ENCODE measurements at places on chromosomes 12 and 14.

GRCh38 chr12:106113824-106114446, 24.8 kb downstream of the NUAK1 start:
- DNase-seq = no peak

DNA sequence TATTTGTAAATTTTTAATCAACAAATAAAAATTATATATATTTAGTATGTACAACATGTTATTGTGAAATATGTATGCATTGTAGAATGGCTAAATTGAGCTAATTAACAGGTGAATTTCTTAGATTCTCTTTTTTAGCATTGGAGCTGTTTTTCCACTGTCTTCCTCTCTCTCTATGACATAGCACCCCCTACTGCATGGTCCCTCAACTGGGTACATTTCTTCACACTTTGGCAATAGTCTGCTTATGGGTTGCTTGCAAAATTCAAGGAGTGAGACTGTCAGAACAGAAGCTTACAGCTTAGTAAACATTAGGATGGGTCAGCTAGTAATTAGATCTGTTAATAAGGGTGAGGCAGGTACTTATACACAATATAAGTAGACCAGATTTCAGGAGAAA, 658.5 kb upstream of the MGAT4C start:
- peak; percentile 35 for DNase-seq

- no peak for DNase-seq
Measured at GRCh38 chr14:84826294-84826693, 703.6 kb upstream of the FLRT2 start.

DNA sequence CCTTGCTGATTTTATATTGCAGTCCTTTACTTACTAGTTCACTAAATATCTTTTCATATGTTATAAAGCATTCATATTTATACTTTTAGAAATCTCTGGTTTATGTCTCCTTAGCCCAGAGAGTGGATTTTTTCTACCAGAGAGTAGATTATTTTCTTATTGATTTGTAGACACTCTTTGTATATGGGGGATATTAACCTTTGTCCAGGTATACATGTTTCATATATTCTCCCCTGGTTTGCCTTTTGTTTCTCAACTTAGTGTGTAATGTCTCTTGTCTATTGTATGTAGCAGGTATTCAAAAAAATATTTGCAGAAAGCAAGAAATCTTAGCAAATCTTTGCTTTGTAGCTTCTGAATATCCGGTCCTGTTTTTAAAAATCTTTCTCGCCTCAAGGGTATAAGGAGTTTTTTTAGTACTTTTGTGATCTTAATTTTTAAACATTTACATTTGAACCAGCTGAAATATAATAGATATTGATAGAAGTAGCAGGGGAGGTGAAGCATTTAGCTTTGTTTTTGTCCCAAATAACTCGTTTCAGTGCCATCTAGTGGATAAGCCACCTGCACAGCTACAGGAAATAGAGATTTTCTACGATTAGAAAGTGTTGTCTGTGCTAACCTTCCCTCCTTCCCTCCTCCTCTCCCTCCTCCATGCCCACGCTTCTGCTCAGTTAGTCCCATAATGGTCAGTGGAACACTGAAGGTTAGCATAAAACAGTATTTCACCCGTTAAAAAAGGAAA, 97.0 kb downstream of the PHETA1 start:
- no peak for DNase-seq

DNA sequence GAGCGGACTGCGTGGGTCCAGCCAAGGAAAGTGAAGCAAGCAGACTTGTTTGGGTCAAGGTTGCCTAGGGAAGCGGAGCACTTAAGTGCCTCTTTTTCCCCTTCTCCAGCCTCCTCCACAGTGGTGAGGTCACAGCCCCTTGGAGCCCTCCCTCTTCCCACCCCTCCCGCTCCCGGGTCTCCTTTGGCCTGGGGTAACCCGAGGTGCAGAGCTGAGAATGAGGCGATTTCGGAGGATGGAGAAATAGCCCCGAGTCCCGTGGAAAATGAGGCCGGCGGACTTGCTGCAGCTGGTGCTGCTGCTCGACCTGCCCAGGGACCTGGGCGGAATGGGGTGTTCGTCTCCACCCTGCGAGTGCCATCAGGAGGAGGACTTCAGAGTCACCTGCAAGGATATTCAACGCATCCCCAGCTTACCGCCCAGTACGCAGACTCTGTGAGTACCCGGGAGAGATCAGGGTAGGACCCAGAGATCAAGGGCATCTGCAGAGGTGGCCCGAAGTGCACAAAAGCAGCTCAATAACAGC, at the start of gene TSHR:
TSS of gene TSHR (plus strand) at position 206 of the 526 bp plus-strand sequence. CDS start at position 266, 60 bp downstream.
- DNase-seq = no peak

- no peak for DNase-seq
Measured at GRCh38 chr12:28040246-28040645, 67.7 kb upstream of the PTHLH start.

- no peak for DNase-seq
Measured at GRCh38 chr14:20659813-20660395, 18.4 kb upstream of the OR6S1 start.

GRCh38 chr14:21537090-21537424, 10.9 kb upstream of the SALL2 start:
- no peak for DNase-seq

DNA sequence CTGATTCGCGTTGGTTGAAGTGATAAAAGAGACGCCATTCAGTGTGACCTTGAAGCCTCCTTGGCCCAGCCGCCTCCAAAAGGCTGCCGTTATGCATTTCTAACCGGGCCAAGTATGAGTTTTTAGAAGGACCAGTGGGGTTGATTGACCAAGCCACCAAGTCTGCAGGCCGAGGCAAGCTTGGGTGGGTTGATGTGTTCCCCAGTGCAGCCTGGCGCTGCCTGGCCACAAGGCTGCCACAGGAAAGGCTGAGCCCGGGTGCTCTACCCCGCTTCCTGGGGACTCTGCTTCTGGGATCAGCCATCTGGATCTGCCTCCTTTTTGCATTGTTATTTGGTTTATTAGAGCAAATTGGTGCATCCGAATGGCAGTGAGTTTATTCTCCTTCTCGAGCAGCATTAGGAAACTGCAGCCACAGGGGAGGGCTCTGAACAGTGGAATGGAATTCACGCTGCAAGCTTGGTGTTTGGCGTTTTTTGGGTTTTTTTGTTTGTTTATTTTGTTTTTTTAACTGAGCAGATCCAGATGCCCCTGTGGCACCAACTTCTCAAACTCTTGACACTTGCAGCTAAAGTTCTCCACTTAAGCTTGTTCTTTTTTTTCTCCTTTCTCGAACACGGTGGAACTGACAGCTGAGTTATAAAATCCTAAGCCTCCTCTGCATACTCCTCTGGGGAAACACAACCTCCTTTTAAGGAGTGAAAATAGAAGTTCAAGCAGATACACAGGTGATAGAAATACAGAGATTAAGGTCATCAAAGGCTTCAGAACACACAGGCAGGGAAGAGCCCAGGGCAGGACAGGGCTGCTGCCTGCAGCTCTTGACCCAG, 145.4 kb upstream of the FKBP4 start:
- no peak for DNase-seq

GRCh38 chr12:125254856-125255255, 189.6 kb downstream of the AACS start:
- no peak for DNase-seq

DNA sequence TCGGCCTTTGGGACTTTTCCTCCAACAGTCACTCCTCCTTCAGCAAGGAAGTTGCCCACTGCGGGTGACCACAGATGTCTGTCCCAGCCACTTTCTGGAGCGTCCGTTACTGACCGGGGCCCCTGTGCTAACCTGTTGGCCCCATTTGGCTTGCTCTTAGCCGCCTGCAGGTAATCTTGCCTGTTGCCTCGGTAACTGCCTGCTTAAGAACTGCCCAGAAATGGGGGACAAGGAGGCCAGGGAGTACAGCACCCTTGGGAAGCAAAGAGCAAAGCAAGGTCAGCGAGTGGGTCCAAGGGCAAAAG, 338.8 kb upstream of the SFSWAP start:
- DNase-seq = no peak

DNA sequence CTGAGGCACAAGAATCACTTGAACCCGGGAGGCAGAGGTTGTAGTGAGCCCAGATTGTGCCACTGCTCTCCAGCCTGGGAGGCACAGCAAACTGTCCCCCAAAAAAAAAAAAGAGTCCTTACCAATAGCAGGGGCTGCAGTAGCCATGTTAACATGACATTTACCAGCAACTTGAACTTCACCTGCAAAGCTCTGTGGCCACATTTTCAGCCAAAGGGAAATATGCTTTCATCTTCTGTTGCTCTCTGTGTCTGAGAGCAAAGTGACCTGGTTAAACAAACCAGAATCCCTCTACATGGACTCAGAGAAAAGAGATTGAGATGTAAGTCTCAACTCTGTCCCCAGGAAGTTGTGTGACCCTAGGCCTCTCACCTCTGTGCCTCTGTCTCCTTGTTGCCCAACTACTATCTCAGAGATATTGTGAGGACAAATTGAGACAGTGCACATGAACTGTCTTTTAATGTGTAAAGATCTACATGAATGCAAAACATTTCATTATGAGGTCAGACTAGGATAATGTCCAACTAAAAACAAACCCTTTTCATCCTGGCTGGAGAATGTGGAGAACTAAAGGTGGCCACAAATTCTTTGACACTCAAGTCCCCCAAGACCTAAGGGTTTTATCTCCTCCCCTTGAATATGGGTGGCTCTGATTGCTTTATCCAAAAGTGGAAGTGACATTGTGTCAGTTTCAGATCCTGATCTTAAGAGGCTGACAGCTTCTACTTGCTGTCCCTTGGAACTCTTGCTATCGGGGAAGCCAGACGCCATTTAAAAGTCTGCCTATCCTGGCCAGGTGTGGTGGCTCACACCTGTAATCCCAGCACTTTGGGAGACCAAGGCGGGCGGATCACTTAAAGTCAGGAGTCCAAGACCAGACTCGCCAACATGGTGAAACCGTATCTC, 24.7 kb upstream of the P2RX4 start:
- no peak for DNase-seq

DNA sequence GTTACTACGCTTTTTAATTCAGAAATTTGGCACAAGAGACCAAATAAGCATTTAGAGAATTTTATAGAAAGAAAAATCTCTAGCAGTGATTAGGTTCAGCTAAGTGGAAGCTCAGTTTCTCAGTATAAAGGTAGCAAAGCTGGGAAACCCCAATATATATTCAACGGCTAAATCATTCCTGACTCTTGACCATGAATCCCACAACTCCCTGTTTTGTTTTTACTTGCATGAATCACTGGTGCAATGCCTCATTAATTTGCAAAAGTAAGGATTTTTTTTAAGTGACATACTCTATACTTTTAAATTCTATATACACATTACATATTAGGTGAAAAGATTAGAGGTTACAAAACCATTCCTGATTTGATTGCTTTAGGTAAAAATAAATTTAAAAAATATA, 74.3 kb upstream of the PLEKHG7 start:
- no peak for DNase-seq

GRCh38 chr14:71933001-71933587, 865 bp downstream of the RGS6 start:
- no peak for DNase-seq

- no peak for DNase-seq
Measured at GRCh38 chr14:53890611-53891101, 66.0 kb downstream of the BMP4 start.

- DNase-seq = no peak
Measured at GRCh38 chr12:105721051-105721825, 390.7 kb downstream of the C12orf75 start.

- DNase-seq = peak; percentile 79
Measured at GRCh38 chr12:14417715-14418114, 52.2 kb downstream of the ATF7IP start.

- DNase-seq = peak; percentile 90
Measured at GRCh38 chr14:57390037-57390805, at the start of gene NAA30. TSS of gene NAA30 (plus strand) at chr14:57390586. CDS start at chr14:57390958, 372 bp downstream.

DNA sequence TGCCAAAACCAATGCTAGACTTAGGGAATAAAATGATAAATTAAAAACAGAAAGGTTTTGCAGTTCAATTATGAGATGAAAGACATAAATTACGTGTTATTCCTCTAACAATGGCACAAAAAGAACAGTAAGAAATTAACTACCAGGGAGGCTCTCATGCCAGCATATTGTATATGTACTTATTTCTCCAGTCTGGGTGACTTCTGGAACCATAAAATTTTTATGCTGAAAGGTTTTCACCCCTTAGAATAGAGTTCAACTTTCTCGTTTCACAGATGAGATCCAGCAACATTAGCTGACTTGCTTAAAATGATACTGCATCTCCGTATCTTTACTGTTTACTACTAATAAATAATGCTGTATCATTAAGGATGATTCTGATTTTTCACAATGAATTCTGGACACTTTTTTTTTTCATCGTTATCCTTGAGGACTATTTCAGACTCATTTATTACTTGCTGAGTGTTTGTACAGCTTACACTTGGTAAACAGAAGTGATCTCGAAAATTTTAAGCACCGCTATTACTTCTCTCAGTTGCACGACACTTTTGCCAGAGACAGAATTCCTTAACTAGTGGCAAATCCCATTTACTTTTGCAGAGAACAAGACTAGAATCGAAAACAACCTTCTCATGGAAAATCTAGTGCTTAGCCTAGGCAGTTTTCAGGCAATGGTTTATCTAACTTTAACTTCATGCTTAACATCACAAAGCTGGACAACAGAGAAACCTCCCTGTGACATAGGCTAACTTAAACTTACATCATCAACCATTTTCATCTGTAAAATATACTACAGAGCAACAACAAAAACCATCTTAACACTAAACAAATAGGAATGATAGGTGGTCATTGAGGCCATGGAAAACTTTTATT, 2.7 kb downstream of the RSRC2 start:
- DNase-seq = no peak

- no peak for DNase-seq
Measured at GRCh38 chr12:18570543-18570942, 167.3 kb downstream of the PLCZ1 start.

GRCh38 chr12:69966409-69966808, 141.4 kb downstream of the MYRFL start:
- peak; percentile 67 for DNase-seq

DNA sequence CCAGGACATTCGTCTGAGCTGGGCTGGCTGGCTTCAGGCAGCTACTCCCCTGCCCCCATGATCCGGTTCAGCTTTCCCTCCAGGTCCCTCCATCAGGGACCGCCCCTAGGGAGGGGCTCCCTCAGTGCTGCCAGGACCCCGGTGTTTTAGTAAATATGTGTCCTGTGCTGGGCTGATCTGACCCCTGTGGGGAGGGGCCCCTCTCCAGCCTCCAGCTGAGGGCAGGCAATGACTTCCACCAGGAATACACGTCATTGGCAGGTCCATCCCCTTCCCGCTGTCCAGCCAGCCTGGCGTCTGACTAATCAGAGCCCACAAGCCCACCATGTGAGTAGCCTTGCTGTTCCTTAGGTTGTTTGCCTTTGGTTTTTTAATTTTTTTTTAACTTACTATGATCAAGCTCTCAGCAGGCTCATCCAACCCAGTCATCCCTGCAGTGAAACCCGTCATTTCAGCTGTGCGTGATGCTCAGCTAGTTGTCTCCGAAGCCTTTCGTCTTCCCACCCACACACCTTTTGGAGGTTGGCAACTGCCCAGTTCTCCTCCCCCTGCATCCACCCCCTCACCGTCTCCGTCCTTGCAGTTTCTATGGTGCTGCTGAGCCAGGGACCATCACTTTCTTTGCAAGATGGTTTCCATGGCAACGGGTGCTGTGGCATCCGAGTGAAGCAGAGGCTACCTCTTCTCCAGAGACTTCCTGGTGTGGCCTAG, 16.0 kb upstream of the SERPINA4 start:
- no peak for DNase-seq

All from stromal cell of bone marrow (primary cell).